ENCODE measurements at places on chromosomes 7 and 10.
A peak's percentile ranks its signal among the peaks of the same experiment; 100 is the strongest.

DNA sequence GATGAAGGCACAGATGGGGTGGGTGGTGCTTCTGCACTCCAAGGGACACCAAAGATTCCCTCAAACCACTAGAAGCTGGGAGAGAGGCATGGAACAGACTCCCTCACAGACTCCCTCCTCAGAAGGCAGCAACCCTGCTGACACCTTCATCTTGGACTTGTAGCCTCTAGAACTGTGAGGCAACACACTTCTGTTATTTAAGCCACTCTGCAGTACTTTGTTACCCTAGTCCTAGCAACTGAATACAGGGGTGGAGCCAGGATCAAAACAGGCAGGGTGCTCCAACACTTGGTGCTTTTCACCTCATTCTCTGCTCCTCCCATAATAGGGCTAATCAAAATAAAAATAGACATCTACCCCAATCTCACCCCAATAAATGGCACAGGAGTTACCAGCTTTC lies 2.3 kb upstream of the GSTO1 start:
- no peak for DNase-seq

DNA sequence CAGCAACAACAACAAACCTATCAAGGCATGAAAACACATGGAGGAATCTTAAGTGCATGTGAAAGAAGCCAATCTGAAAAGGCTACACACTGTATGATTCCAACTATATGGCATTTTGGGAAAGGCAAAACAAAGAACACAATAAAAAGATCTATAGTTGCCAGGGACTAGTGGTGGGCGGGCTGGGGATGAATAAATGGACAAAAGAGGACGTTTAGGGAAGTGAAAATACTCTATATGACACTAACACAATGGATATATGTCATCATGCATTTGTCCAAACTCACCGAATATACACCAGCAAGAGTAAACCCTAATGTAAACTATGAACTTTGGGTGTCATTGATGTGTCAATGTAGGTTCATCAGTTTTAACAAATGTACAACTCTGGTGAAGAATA lies 89.1 kb downstream of the SEMA3E start:
- DNase-seq, result no peak

DNA sequence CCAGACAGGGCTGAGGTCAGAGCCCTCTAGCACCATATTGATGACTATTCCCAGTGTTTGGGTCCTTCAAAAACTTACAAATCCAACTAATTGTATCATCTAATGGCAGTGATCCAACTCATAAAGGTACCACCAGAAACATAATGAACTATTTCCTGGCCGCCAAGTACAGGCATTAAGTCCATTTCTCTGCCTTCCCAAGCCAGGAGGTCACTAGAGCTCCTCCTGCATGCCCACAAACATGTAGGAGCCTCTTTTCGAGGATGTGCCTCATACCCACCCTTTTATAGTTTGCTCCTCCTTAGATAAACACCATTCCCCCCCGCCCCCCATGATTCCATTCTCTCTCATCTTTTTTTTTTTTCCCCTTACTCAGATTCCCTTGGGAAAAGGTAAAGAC lies 91.3 kb downstream of the CHN2 start:
- DNase-seq, result no peak

DNA sequence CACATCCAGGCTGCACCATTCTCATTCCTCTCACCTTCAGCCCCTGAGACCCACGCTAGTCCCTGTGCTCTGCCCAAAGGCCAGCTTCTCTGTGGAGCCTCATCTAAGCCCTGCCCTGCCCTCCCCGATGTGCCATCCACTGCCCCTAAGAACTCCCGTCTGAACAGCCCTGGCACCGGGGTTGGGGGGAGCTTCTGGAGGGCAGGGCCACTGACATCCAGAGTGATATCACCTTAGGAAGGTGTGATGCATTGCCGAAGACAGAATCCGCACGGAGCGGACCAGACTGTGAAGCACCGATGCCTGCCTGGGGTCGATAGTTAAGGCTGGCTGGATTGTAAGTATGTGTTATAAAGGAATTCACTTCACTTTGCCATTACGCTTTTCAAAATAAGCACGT lies 511.0 kb downstream of the PTPRN2 start:
- DNase-seq, result no peak

GRCh38 chr7:93717217-93717900 lies 142.8 kb upstream of the CALCR start:
- no peak for DNase-seq

DNA sequence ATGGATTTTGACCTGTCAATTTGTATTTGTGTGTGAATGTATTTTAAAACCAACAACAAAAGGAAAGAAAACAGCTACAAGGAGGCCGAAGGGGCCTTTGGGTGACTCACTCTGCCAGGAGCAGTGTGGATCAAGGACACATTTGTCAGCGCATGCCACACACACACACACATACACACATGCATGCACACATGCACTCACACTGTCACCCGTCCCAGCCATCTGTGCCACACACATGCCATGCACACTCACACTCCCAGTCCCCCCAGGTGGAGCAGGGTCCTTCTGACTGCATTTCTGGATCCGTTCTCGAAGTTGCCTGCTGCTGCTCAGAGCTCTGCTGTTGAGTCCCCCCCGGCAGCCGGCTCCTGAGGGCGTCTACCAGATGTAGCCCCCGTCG lies 26.0 kb downstream of the SPOCK2 start:
- DNase-seq, result no peak

DNA sequence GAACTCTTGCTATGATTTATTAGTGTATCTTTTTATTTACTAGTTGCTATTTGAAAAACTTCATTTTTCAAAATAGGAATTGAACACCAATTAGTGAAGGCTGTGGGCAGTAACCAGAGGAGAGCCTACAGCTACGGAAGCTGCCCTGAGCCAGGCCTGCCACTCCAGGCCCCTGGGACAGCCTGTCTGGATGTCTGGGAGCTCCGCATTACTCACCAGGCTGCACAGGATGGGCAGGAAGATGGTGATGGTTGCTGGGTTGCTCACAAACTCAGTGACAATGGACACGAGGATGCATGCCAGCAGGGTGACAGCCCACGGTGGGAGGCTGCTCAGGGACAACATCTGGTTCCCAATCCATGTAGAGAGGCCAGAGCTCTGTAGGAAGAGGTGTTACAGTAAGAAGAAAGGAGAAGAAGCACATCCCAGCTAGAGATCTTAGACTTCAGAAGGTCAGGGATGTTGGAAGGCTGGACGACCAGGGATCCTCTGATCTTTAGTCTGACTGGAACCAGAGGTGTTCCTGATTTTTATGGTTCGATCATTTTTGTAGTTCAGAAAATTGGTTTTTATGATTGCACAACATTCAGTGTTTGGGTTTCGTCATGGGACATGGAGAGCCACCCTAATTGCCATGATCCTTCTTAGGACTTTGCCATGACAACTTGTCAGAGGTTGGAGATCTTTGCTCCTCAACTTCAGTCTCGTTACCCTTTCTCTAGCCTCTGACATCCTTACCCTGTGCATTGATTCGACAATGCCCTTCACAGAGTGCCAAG lies 23.2 kb downstream of the STMP1 start:
- DNase-seq, result no peak

DNA sequence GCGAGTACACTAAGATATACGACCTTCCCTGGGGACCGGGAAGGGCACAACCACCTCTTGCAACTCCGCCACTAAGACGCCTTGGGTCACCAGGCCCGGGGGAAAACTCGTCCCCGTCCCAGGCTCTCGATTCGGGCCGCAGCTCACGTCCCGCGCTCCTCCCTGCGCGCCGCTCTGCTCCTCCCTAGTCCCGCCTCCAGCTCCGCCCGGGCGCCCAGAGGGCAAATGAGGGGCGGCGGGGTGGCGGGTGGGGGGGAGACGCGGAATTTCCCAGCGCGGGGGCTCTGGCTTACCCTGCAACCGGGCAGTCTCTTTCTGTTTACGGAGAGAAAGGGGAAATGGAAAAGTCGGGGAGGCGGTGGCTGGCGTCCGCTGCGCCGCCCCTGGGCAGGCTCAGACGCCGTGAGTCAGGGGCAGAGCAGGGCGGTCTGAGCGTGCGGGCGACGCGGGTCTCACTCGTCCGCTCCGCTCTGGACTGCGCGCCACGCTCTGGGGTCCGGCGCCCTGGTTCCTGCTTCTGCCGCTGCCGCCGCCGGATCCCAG lies at the start of gene MAP3K8:
TSS of gene MAP3K8 (plus strand) at position 455 of the 543 bp plus-strand sequence. CDS start 4,755 bp downstream, outside the sequence.
- peak; percentile 91 for DNase-seq

DNA sequence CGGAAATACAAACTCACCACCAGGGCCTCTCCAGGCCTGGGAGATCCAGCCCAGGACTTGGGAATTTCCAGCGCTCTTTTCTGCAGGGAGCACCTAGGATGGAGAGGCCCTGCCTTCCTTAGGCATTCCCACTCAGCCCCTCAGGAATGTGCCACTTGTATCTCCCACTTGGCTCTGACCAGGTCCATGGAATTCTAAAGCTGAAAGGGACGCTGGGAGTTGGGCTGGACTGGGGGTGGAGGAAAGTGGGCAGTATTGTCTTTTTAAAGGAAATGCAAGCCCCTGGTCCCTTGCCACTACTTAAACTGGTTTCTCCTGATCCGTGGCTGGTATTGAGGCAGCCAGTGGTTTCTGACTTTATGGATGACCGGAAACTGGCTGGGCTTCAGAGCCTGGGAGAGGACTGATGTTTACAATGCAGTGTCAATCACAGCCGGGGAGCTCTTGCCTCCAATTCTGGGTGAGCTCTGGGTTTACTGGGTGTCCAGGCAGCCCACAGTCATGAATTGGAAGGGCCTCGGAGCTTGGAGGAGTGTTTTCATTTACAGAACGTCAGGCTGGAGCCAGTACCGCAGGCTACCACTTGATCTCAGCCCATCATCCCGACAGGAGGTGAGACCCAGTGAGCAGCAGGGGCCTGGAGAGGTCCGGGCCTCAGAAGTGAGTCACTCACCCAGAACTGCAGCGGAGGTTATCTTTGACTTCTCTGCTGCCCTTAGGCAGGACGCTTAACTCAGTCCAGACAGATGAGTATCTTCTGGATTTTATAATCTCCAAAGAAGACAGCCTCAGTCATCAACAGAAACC lies 27.3 kb downstream of the AGAP3 start:
- peak; percentile 89 for DNase-seq

DNA sequence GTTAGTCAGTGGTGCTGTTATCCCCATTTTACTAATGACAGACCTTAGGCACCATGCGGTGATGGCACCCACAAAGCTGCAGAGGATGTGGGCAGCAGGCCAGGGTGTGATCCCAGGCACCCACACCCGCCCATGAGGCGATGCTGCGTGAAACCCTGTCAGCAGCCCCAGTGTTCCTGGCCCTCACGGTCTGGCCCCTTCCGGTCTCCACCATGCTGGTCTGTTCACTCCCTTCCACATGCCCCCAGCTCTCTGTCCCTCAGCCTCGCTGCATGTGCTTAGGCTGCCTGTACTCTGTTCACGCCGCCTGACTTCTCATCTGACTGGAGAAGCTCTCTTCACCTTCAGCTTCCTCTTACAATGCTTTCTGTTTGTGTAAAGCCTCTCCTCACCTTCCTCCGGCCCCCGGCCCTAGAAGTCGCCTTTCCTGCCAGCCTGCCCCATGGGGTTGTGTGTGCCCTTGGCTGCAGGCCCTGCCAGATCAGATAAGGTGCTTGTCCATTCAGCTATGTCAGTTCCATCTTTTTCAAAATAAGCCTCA lies 17.6 kb upstream of the ORAI2 start:
- no peak for DNase-seq

GRCh38 chr7:127239814-127240213 lies 12.9 kb downstream of the GRM8 start:
- DNase-seq, result peak; percentile 11

- no peak for DNase-seq
Observed at GRCh38 chr7:135147899-135148721, at the start of gene TMEM140. Gene TMEM140 (plus strand): TSS chr7:135148072. CDS start chr7:135164442, 16,370 bp downstream.

- DNase-seq, result no peak
Observed at GRCh38 chr10:33626798-33627466, 292.5 kb upstream of the NRP1 start.

DNA sequence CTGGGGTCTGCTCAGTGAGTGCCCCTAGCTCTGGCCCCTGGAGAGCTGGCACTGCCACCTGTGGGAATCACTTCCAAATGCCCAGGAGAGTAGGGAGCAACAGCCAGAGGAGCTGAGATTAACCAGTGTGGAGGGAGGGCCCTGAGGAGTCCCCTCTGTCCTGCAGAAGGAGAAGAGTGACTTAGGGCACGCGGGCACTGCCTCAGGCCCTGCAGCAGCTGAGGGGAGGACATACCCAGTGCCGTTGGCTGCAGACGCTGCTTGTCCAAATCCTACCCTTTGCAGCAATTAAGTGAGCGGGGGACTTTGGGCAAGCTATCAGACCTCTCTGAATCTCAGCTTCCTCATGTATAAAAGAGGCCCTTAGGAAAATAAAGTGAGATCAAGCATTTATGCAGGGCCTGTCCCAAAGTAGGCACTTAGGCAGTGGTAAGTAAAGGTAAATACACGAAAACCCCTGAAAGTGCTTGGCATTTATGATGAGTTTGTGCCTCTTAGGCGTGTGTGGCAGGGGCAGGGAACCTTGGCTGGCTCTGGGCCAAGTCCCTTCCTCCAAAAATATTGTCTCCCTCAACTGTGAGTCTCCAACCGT lies 16.9 kb downstream of the PRF1 start:
- DNase-seq, result no peak

DNA sequence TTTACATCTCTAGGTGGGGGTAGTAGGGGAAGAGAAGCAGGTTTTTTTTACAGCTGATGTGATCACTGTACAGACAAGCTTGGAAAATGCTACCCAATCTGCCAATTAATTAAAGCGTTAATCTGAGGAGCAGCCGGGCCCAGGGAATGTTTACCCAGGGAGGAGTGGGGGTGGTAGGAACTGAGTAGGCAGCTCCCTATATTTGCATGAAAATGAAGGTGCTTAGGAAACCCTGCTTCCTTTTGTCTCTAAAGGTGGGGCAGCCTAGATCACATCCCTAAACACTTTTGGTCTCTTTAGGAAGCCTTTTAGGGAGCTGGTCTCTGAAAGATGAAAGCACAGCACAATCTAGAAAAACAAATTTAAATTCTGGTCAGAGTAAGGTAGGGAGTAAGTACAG lies 53.0 kb upstream of the NFKB2 start:
- peak; percentile 68 for DNase-seq

DNA sequence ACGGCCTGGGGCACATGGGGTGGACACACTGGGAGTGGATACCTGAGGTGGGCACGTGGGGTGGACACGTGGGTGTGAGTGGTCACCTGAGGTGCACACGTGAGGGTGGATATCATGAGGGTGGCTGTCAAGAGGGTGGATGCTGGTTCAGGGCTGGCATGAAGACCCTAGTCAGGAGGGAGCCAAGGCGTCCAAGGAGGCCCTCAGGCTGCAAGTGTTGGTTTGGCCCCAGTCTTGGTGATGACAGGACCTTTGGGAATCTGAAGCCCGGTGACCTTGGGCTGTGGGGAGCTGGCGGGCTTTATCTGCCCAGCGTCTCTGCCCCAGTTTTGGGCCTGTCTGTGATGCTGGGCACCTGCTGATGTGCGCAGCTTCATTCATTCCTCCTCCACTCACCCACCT lies 24.9 kb upstream of the PFKFB3 start:
- no peak for DNase-seq

DNA sequence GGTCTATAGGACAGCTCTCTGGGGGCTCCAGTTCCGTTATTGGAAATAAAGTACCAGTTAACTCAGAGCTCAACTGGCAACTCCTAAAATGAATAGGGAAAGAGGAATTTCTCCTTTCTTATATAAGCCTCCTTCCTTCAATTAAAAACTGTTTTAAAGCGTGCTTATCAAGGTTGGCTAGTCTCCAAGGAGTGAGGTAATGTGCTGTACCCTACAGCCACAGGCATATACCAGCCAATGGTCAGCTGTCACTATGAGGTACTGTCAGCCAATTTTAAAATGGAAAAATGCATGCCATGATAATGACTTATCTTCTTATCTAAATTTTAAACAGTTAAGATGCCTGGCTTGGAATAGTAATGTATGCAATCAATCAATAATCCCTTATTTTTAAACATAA lies 76.2 kb downstream of the PLCE1 start:
- no peak for DNase-seq

- no peak for DNase-seq
Observed at GRCh38 chr10:78443900-78444571, 410.4 kb downstream of the RPS24 start.

All from ELF-1 (cell line).